ENCODE measurements at places on chromosomes 3 and 15.

GRCh38 chr3:99330281-99330680 is 308.1 kb upstream of the COL8A1 start:
- DNase-seq: no peak

GRCh38 chr3:129684270-129684669 is 77.8 kb upstream of the PLXND1 start:
- no peak for DNase-seq

GRCh38 chr3:15055019-15055557 is 10.0 kb downstream of the MRPS25 start:
- peak; percentile 35 for DNase-seq

DNA sequence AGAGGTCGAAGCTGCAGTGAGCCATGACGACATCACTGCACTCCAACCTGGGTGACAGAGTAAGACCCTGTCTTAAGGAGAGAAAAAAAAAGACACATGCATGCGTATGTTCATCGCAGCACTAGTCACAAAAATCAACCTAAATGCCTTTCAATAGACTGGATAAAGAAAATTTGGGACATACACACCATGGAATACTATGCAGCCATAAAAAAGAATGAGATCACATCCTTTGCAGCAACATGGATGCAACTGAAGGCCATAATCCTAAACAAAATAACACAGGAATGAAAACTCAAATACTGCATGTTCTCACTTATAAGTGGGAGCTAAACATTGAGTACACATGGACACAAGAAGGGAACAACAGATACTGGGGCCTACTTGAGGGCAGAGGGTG is 53.1 kb downstream of the FSIP1 start:
- DNase-seq: no peak

DNA sequence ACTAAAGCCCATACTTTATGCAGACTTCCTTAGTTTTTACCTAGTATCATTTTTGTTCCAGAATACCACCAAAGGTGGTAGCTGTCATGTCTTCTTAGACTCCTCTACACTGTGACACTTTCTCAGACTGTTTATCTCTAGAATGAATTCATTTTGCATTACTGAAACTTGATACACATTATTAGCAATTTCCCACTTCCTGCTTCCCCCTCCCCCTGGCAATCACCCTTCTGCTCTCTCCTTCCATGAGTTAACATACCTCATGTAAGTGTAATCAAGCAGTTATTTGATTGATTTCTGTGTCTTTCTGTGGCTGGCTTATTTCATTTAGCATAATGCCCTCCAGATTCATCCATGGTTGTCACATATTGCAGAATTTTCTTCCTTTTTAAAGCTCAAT is 204.9 kb downstream of the STAG1 start:
- DNase-seq: no peak

- DNase-seq: no peak
Measured at GRCh38 chr15:51170882-51171633, 76.4 kb upstream of the TNFAIP8L3 start.

- no peak for DNase-seq
Measured at GRCh38 chr3:70813311-70813710, 500.9 kb upstream of the MDFIC2 start.

GRCh38 chr3:137709011-137709601 is 55.0 kb upstream of the SOX14 start:
- DNase-seq: no peak

- no peak for DNase-seq
Measured at GRCh38 chr3:100170486-100170885, 56.2 kb upstream of the FILIP1L start.

DNA sequence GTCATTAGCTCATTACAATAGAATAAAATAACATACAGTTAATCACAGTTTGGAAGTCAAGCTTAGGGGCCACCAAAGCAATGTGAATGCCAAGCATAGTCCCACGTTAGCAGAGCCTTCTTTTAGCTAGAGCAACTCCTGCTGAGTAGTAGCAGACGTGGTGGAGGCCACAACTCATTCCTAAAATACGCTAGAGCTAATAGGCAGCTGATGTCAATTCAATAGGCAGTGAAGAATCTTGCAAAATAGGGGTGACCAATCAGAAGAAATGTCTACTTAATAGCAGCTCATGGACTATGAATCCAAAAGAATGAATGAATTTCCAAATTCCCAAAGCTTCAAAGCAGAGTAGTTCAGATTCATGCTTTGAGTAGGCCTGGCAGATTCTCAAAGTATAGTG is 292.9 kb upstream of the RORA start:
- DNase-seq: no peak

GRCh38 chr3:164537485-164537884 is 540.8 kb downstream of the SI start:
- no peak for DNase-seq

GRCh38 chr3:192570821-192571791 is 156.2 kb downstream of the FGF12 start:
- DNase-seq: no peak

DNA sequence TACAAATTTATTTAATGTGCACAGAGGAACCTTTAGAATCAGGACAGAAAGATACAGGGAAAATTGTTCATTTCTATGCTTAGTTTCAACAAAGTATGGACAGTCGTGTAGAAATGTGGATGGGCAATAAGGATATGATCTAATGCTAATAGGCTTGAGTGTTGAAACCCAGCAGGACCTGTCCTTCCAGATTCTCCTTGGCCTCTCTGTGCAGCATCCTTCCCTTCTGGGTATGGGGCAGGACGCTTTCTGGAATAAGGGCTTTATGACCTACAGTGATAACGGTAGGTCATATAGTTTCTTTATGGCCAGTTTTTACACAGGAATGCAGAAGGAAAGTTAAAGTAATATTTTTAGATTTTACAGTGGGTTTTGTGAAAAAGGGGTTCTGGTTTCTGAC is 698.1 kb downstream of the SI start:
- no peak for DNase-seq

DNA sequence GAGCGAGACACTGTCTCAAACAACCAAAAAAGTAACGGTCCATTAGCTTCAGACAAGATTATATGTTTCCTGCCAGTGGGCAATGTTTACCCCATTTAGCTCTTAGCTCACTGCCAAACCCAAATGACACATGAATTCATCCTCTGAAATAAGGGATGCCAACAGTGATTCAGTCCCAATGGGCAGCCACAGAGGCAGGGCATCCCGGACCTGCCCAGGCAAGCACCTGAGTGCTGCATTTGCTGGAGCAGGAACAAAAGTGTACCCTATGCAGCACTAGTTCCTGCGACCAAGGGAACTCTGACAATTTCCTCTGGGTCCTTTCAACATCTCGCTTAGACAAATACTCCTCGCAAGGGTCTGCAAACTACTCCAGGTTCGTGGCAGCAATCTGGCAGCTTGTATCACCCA is 8.0 kb downstream of the IP6K2 start:
- DNase-seq: no peak

- no peak for DNase-seq
Measured at GRCh38 chr15:82548700-82549099, 8.4 kb upstream of the RPS17 start.

GRCh38 chr3:61869371-61869770 is 308.0 kb downstream of the PTPRG start:
- DNase-seq: no peak

Measured in activated T-helper 1 cell treated with anti-CD3 and anti-CD28 coated beads, Interleukin-2, amount 50 U/mL, for 16 hours (primary cell).